ENCODE measurements at places on chromosomes 11 and 22.

- DNase-seq, result no peak
Observed at GRCh38 chr11:66547662-66548009, 933 bp downstream of the ACTN3 start.

- DNase-seq, result no peak
Observed at GRCh38 chr11:47272706-47273105, 2.8 kb downstream of the MADD start.

- peak; percentile 70 for DNase-seq
Observed at GRCh38 chr11:64885367-64886286, 7.2 kb upstream of the EHD1 start.

DNA sequence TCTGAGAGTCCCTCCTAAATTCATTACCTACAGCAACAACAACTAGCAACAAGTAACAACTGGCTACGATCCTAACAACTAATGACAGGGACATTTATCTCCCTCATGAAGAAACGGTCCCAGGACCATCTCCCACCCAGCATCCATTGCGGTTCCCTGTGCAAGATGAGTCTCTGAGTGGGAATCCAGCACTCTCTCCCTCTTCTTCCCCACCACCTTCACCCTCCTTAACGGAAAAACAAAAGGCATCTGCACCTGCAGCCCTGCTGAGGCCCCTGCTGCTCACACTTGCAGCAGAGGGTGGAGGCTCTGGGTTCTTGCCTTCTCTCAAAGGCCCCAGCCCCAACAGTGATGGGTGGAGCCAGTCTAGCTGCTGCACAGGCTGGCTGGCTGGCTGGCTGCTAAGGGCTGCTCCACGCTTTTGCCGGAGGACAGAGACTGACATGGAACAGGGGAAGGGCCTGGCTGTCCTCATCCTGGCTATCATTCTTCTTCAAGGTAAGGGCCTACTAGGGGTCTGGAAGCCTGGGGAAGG is at the start of gene CD3G:
Gene CD3G (plus strand): TSS at position 364 of the 535 bp plus-strand sequence. CDS start 80 bp downstream, at position 444.
- DNase-seq, result no peak

GRCh38 chr22:32411402-32411801 is 645 bp downstream of the RTCB start:
- no peak for DNase-seq

- DNase-seq, result peak; percentile 33
Observed at GRCh38 chr11:73210916-73211667, 7.0 kb upstream of the P2RY2 start.

DNA sequence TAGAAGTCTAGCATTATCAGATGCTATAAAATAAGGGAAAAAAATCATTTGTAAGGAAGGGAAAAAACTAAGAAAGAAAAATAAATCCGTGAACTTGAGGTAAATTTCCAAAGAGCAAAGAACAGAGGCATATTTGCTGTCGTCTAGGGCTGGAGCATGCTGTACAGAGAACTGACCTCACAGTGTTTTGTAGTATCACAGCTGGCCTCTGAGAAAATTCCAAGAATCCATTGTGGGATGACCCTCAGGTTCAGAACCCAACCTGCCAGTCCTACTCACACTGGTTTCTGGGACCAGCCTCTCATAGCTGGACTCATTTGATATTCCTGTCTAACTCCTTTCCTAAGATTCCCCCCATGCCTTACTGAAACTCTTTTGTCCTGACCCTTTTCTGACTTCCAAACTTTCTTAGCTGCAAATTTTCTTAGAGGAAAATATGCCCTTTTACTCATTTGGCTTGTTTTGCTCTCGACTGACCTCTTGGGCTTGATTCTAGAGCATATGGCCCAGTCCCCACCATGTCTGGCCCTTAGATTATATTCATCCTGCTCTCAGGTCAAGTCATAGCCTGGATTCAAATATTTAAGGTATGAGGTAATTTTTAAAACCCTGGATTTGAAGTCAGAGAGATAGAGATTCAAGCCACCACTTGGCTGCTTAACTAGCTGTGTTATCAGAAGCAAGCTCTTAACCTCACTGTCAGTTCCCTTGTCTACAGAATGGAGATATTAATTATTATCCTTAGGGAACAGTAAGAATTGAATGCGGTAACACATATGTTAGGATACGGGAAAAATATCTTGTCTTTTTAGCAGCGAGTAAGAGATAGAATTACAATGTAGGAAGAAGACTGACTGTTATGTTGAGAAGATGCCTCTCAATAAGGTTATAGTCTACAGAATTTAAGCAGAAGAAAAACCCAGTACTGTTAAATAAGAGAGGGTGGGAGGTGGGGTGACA is 89.7 kb upstream of the KCNA4 start:
- no peak for DNase-seq

GRCh38 chr22:24944217-24944937 is 2.1 kb downstream of the LHFPL7 start:
- DNase-seq, result no peak

DNA sequence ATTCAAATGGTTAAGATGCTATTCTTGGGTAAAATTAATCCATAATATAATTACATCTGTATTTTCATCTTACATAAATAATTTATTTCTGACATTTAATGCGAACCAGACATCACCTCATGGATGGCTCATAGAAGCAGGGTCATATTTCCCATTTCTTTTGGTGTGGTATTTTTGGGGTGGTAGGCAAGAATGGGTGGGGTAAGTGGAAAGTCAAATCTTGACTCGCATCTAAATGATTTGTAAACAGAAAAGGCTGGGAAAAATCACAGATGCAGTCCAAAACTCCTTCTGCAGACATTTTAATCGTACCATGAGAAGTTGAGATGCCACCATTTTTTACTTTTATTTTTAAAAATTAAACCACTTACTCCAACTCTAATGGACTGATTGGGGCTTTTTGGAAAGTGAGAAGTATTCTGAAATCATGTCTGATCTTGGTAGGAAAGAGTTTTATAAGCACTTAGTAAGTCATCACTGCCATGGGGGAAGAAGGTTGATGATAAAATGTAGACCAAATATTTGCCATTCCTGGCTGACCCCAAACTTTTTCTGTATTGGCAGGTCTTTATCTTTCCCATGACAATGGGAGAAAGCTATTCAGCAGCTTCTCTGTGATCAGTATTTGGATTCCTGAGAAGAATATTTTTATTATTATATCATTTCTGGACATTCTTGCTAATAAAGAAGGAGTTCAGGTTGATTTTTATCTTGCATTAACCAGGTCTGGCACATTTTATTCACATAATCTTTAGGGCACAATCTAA is 47.2 kb upstream of the BLID start:
- no peak for DNase-seq

- DNase-seq, result no peak
Observed at GRCh38 chr11:60059052-60059451, 2.6 kb downstream of the MS4A3 start.

DNA sequence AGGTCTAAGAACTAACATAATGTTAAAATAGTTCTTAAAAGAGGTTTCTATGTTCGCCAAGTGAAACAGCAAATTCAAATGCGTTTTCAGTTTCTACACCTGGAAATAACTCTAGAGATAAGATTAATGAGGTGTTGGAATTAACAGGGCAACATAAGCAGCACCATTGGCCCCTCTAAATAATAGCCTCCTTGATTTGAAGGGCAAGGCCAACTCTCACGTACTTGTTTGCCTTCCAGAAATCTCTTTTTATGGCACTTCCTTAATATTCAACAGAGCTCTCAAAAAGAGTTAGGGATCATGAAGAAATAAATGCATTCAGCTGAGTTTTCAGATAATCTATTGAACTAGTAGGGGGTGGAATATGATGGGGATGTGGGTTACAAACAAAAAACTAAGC is 80.9 kb downstream of the AASDHPPT start:
- DNase-seq, result no peak

- peak; percentile 6 for DNase-seq
Observed at GRCh38 chr11:87603887-87604286, 566.2 kb downstream of the TMEM135 start.

- no peak for DNase-seq
Observed at GRCh38 chr22:41826430-41827383, 6.2 kb upstream of the SREBF2 start.

DNA sequence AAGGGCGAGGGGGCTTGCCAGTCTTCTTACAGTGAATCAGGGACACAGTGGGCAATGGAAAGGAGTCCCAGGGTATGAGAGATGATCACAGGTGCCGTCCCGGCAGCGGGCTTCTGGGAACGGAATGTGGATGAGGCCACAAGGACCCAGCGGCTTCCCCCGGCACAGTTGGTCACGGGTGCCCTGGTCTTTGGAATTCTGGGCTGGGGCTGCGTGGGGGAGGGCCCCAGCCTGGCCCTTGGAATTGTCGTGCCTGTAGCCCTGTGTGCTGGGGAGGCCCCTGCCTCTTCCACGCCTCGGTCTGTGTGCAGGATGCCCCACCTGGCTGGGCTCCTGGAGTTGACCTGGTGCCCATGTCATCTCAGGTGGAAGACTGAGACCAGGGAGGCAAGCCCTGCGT is 76.6 kb downstream of the FBLN1 start:
- no peak for DNase-seq

DNA sequence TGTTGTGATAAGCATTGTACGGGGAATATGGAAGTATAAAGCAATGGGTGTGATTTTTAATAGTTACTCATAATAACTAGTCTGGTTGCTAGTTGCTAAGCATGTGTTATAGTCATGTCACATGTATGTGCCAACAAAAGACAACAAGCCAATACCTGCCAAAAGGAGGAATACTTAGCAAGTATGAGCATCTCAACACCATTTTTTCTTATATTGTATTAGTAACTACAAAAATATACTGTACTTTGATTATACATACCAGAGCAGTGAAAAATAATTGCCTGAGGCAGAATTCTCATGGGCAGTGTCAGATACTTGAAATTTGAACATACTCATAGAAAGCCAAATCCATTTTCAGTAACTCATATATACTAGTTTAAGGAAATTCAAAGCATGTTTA is 62.4 kb upstream of the ALKBH3 start:
- DNase-seq, result peak; percentile 27

- DNase-seq, result no peak
Observed at GRCh38 chr11:59199546-59200422, 12.9 kb downstream of the MPEG1 start.

GRCh38 chr22:37932401-37932800 is 21.0 kb downstream of the C22orf23 start:
- no peak for DNase-seq

GRCh38 chr11:116930177-116930576 is 92.8 kb upstream of the APOA1 start:
- DNase-seq, result no peak

- no peak for DNase-seq
Observed at GRCh38 chr22:44628835-44629234, 73.2 kb upstream of the PRR5 start.

- DNase-seq, result no peak
Observed at GRCh38 chr22:19820880-19821522, 33.7 kb downstream of the GNB1L start.

DNA sequence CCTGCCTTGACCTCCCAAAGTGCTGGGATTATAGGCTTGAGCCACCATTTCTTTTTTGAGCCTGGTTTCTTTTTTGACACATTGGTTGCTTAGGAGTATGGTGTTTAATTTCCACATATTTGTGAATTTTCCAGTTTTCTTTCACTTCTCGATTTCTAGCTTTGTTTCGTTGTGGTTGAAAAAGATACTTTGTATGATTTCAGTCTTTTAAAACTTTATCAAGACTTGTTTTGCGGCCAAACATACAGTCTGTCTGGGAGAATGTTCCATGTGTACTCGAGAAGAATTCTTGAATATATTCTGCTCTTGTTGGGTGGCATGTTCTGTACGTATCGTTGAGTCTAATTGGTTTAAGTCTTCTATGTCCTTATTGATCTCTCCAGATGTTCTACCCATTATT is 20.8 kb downstream of the SHANK3 start:
- no peak for DNase-seq

DNA sequence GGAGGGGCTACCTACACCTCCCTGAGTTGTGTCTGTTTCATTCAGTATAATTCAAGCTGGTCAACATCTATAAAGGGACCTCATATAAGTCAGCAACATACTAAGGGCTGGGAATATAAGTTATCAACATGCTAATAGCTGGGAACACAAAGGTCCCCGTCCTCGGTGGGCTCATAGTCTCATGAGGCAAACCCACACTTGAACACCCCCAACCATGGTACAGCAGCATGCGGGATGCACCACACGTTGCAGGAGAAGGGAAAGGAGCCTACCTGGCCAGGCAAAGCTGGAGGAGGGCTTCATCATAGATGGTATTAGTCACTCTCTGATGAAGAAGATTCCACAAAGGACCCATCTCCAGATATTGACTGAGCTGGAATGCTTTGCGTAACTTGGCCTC is 561.8 kb upstream of the B3GAT1 start:
- no peak for DNase-seq

DNA sequence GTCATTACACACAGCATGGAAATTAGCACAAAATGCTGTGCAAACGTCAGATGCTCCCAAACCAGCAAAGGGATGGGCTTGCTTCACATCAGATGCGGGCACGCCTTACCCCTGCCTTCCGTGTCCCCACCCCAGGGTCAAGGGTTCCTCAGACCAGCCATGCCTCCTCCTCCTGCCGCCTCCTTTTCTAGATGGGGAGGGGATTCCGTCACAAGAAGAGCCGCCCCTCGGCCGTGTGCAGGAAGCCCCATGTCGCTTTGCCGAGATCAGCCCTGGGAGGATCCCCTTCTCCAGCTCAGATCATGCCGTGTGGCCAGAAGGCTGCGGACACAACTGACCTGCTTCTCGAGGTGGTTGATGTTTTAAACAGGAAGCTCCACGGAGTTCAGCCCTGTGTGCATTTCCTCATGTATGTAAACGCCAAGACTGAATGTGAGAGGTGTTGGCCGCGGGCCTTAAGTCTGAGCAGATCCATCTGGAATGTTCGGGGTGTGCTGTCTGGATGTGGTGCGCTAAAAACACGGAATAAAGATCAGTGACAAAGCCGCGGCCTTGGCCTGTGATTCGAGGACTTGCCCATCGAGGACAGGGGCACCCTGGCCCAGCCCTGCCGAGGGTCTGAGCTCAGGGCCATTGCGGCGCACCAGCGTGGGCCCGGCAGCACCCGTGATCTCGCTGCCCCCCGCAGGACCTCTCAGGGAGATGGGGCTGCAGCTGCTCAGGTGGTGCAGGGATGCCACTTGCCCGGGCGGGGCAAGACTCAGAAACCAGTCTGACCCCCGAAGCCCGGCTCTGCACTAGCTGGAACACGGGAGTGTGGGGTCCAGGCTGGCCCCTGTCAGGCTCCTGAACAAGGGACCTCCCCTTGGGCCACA is 412.9 kb downstream of the TBC1D22A start:
- DNase-seq, result no peak

DNA sequence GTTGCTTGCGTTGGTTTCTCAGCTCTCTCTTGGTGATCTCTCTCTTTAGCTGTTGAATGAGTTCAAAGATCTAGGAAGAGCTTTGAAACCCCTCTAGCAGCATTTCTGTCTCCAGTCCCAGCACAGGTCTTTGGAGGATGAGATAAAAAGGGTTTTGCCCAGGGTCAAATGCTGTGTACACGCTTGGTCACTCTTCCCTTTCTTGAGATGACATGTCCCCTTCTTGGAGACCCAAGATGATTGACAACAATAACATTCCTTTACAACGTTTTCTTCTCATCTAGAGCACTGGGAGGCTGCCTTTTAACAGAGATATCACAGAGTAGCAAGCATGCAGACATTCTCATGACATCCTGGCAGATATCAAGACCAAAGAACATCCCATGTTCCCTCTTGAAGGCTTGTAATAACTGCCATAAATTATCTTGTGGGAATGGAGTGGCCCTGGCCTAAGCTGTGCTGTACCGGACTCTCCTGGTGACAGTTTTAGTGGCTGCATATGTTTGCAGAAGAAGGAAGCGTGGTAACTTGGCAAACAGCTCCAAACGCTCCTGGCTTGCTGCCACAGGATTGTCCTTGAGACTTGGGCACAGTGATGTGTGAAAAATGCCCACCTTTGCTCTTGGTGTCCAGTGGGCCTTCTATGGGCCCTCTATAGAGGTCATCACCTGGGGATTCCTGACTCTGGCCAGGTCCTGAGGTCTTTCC is 107.8 kb downstream of the PTPRJ start:
- DNase-seq, result no peak

GRCh38 chr11:124951341-124951740 is 2.7 kb upstream of the CCDC15 start:
- DNase-seq, result no peak
